Activated CD8-positive, alpha-beta memory T cell treated with anti-CD3 and anti-CD28 coated beads for 1 hour (primary cell): ENCODE measurements at places on chromosomes 3 and 15.

GRCh38 chr15:55513152-55513551 lies 5.1 kb upstream of the DNAAF4 start:
- no peak for DNase-seq

- DNase-seq = no peak
Observed at GRCh38 chr15:83716605-83717004, 62.7 kb downstream of the ADAMTSL3 start.

GRCh38 chr15:29430831-29431230 lies 161.2 kb upstream of the NSMCE3 start:
- no peak for DNase-seq

DNA sequence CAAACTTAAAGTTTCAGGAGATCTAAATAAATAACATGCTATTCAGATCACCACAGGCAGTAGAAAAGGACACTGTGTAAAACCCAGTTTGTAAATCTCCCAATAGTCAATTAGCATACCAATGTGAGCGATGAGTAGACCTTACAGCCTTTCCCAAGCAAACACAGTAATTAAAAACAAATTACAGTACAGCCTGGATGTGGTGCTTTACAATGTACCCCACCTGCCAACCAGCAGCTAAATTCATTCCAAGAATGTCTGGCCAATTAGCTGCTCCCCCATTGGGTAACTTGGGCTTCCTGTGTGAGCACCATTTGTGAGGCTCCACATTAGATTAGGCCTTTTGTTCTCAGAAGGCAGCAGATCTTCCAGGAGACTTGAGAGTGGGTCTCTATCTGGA lies 635.0 kb downstream of the TBL1XR1 start:
- DNase-seq = no peak

GRCh38 chr3:71207632-71208031 lies 375.9 kb downstream of the FOXP1 start:
- DNase-seq = no peak

DNA sequence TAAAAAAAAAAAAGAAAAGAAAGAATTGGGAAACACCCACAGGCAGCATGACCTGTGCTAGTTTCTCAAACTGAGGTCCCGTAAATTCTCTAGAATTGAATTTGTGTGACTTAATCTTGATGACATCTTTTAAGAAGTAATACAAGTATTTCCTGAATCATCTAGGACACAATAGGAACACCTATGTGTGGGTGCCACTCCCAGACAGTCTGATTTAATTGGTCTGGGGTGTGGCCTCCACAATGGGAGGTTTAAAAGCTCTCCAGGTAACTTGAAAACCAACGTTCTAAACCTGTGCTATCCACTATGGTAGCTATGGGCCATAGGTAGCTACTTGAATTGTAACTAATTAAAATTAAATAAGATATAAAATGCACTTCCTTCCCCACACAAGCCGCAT lies 28.1 kb downstream of the CFAP92 start:
- DNase-seq = no peak

DNA sequence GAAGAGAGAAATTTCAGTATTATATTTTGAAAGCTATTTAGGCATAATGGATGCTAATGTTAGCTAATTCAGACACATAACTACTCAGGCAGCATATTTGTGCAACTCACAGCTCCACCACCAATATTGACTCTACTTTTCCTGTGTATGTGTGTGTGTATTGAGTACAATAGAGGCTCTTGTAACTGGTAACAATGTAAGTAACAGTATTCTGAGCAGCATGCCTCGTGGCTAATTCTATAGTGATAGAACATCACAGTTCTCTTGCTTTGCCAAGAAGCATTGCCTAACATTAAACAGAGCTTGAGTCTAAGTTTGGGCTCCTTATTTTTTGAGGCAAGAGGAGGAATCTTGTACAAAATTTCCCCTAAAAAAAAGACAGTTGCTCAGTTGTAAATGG lies 98.6 kb upstream of the ARHGEF26 start:
- DNase-seq = no peak

- DNase-seq = no peak
Observed at GRCh38 chr3:147341727-147342126, 64.6 kb downstream of the ZIC4 start.

- no peak for DNase-seq
Observed at GRCh38 chr3:31103623-31104180, 209.2 kb upstream of the GADL1 start.

DNA sequence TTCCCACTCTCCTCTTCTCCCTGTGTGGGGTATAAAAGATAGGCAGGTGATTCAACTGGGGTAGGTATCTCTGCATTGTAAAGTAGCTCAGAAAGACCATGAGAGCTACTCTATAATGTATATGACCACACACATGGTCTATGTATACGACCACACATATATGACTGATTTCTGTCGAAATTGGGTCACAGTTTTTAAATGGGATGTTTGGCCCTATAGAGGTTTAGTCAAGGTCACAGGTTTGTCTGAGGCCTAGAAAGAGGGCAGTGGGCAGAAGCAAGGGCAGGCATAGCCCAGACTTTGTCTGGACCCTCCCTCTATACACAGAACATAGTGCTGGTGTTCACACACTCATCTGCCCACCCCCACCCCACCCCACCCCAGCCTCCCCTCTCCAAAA lies 4.4 kb downstream of the LAMP3 start:
- DNase-seq = no peak
